ENCODE measurements at places on chromosomes 11 and 22.

DNA sequence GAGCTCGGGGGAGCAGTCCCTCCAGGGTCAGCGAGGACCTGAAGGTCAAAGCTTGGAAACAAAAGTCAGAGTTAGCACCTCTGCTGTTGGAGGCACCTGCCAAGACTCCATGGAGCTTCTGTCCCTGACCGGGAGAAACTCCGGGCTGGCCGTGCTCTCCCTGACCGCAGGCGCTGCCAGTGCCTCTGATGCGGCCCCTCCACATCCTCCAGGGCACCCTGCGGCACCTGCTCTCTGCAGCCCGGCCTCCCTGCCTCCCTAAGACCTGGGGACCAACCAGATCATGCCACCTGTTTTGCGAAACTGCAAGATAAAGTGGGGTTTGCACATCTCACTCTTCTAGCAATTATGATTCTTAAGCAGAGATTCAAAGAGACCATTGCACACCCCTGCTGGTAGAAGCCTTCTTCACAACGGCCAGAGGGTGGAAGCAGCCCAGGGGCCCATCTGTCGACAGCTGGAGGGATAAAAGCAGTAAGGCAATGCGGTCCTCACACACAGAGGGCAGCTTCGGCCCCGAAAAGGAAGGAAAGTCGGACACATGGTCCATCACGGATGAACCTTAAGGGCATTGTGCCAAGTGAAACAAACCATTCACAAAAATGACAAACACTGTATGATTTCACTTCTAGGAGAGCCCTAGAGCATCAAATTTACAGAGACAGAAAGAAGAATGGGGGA lies 477.1 kb downstream of the BRD1 start:
- DNase-seq: no peak

DNA sequence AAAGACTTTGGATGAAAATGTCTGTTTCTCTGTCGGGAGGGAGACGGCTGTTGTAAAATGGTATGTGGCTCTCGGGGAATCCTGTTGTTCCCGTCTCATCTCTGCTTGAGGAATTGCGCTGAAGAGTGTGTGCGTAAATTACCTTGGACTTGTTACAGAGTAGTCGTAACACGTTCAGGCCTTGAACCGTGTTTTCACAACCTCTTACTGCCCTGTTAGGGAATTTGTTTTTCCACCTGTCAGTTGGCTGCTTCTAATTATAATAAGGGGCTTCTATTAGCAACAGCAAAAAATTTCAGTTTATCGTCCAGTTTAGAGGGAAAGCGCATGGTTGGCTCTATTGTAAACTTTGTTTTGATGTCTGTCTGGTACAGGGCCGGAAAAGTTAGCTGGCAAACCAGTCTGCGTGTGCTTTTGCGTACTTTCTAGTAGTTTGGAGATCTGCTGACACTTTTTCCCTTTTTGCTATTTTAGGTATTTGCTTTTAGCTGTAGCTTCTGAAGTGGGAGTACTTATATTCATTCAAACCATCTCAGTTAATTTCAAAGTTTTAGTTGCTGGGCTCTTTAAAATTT lies 1.5 kb downstream of the HIPK3 start:
- DNase-seq: peak; percentile 23

DNA sequence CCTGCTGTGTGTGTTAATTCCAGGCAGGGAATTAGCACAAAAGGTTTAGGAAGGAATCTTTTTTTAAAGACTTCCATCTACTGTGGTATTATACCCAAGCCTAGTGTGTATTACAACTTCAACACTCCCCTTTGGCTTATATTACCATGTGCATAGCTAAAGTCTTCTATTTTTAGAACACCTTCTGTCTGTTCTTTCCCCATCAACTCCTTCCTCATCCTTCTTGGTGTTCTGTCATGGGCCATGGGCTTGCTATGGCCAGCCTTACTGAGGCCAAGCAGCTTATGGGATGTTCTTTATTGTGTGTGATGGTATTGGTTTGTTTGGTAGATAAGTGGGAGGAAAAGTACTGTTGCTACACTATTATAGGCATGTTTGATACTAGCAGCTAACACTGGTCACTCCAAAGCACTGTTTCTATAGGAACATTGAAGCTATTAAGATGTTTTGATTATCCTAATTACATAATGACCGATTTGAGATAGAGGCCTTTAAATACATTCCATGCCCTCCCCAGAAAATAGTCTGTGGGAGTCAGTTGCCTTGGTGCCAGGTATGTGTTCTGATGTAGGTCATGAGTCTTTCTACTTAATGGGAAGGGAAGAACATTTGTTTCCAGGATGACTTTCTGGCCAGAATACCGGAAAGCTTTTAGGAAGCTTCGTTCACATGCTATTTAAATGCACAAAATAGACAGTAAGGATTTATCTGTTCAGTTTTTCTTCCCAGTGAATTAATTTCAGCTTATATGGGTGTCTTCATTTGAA lies 16.5 kb downstream of the MCAM start:
- DNase-seq: no peak

DNA sequence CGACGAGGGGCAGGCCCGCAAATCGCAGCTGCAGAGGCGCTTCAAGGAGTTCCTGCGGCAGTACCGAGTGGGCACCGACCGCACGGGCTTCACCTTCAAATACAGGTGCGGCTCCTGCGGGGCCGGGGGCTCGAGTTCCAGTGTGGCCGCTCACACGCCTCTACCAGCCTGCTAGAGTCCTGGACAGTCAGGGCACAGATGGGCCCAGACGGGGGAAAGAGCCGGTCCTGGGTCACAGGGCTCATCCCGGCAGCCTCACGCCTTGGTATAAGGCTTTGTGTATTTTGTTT lies 506 bp downstream of the MCM5 start:
- DNase-seq: no peak

DNA sequence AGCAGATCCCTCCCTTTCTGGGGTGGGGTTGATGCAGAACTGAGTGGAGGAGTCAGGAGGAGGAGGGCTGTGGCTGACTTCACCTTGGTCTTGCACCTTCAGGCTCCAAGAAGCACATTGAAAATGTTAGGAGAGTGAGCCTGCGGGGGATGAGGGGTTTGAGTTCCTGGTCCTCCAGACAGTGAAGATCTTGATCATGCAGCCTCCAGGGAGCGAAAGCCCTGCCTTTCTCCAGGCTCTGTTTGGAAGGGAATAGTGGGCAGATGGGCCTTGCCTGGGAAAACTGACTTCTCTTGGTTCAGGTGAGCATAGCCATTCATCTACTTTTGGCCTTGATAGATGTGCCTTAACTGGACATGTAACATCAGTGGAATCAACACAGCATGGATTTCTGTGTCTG lies 267.6 kb upstream of the B3GAT1 start:
- no peak for DNase-seq

- DNase-seq: no peak
Observed at GRCh38 chr11:110147962-110148709, 54.9 kb downstream of the ZC3H12C start.

DNA sequence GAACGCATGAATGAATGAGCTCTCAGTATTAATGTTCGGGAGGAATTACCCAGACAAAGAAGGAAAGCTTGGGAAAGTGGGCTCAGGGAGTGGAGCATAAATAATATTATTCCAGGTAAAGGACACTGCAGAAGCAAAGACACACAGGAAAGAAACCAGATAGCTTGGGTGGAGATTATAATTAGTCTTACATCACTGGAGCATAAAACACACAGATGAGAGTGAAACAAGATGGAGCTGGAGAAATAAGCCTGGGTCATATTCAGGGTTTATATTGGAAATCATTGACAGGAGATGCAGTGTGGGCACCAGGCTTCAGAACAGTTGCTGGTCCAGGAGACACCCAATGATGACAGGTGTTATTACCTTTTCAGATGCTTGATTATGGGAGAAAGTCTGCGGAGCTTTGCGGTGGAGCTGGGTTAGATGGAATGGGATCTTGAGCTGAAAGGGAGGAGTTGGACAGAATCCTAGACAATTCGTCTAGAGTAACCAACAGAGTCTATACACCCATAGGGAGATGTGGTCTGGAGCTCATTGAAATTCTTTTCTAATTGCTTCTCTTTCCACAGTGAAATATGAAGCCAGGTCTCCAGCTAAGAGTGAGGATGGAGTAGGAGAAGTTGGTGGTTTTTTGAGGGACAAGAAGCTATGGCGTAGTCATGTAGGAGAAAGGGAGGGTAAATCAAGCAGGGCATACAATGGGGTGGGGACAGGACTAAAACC lies 227.2 kb downstream of the FAM76B start:
- DNase-seq: no peak

- DNase-seq: no peak
Observed at GRCh38 chr11:84089072-84090057, 803.2 kb upstream of the CCDC90B start.

GRCh38 chr11:130163346-130164220 lies 4.0 kb downstream of the ST14 start:
- DNase-seq: no peak

DNA sequence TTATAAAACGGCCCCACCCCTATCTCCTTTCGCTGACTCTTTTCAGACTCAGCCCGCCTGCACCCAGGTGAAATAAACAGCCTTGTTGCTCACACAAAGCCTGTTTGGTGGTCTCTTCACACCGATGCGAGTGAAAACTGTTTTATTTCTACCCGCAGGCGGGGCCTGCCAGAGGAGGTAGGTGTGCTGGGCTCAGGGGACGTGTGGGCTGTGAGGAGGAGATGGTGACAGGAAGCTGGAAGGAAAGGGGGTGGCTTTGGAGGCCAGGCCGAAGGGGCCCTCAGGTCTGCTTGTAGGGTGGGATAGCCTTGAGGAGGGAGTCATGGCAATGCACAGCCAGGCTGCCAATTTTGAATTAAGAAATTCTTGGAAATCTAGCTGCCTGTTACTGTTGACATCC lies 21.3 kb upstream of the KRTAP5-7 start:
- no peak for DNase-seq

GRCh38 chr22:45896153-45896951 lies 80.6 kb downstream of the WNT7B start:
- no peak for DNase-seq

GRCh38 chr22:28017859-28018258 lies 98.8 kb upstream of the PITPNB start:
- no peak for DNase-seq

DNA sequence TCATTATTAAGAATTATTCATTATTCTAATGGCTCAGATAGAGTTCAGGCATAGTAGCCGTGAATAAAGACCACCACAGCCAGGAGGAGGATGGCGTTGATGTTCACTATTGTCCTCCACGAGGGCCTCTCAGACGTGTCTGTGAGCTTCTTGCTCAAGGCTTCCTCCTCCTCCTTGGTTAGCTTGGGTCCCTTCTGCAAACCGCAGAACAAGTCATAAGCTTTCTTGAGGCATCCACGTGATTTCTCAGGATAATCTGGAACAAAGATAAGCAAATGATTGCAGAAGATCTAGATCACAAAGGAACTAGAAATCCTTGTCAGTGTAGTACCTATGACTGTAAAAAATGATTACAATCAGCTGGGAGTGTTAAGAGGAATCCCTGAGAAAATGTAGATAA lies 13.6 kb upstream of the RFPL2 start:
- no peak for DNase-seq

- DNase-seq: no peak
Observed at GRCh38 chr11:121890946-121891515, 225.0 kb downstream of the BLID start.

- no peak for DNase-seq
Observed at GRCh38 chr11:31912808-31913207, 101.7 kb upstream of the PAX6 start.

- no peak for DNase-seq
Observed at GRCh38 chr11:96152623-96153022, 190.4 kb downstream of the MAML2 start.

DNA sequence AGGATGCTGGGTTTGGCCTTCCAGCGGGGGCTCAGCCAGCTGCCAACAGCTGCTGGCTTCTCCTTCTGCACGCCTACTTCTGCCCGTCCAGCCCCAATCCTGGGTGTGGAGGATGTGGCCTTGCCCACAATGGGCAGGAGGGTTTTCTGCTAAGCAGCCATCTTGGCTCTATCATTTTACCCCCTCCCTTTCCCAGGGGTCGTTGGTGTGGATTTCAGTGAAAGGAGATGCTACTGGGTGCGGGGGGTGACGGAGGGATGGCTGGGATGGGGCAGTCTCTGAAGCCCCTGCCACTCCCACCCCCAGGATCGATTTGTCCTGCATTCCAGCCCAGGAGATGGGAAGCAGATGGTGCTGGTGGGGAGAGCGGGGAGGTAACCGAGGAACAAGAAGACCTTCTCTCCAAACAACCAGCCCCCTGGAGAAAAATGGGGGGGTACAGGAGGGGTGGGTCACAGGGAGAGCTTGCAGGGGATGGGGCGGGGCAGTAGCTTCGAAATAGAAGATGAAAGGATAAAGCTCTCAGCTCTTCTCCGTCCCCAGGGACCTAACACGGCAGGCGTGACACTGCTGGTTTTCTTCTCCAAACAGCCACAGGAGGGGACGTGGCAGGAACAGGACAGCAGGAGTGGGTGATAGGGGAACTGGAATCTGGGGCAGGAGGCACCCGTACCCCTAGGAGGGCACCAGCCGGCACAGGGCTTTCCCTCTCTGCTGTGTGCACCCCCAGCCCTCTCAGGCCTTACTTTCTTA lies 68.9 kb downstream of the NECTIN1 start:
- DNase-seq: no peak

DNA sequence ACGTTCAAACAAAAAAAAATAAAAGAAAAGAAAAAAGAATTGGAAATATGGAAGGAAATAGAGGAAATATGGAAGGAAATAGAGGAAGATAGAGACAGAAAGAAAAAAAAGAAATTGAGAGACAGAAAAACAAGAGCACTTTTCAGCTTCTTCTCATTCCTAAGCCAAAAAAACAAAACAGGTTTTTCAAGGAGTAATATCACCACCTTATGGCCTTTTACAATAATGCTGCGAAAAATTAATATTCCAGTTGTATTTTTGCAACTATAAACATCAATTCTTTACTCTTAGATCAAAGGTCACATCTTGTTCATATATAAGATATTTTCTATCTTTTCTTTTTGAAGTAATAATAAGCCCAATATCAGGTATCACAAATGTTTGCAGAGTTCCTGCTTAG lies 328.3 kb downstream of the FAT3 start:
- DNase-seq: no peak

DNA sequence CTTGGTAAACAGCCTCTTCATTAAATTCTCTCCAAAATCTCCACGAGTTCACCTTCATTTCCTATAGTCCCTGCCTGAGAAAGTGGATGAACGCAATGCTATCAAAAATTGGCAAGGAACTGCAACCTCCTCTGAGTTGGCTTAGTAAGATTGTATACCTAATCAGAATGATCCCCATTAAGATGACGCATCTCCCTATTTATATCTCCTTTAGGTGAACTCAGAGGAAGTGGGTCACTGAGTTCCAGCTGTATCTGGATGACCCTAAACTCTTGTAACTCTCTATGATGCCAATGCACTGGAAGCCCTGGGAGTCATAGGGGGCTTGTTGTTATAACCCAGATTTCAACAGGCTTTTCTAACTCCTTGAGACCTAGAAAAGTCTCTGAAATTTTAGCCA lies 48.2 kb downstream of the OR10A6 start:
- DNase-seq: no peak

All from activated CD4-positive, alpha-beta T cell treated with anti-CD3 and anti-CD28 coated beads, Interleukin-2, amount 50 U/mL, for 16 hours (primary cell).